ENCODE measurements at places on chromosomes 7 and 10.

DNA sequence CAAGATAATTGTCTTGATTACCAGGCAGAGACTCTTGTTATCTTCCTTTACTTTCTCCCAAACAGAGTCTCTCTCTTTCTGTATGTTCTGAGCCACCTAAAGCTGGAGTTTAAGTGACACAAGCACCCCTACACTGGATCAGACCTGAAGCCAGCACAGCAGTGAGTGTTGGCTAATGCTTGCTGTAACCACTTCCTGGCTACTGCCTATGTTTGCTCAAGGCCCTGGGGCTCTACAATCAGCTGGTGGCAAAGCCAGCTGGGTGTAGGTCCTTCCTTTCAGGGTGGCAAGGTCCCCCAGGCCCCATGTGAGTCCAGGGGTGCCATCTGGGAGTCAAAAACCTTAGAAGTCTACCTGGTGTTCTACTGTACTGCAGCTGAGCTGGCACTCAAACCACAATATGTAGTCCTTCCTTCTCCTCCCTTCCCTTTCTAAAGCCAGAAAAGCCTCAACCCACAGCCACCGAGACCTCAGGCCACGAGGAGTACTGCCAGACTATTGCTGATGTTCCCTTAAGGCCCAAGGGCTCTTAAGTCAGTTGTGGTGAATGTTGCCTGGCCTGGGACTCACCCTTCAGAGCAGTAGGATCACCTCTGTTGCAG, 416.3 kb downstream of the ADRA2A start:
- no peak for DNase-seq

DNA sequence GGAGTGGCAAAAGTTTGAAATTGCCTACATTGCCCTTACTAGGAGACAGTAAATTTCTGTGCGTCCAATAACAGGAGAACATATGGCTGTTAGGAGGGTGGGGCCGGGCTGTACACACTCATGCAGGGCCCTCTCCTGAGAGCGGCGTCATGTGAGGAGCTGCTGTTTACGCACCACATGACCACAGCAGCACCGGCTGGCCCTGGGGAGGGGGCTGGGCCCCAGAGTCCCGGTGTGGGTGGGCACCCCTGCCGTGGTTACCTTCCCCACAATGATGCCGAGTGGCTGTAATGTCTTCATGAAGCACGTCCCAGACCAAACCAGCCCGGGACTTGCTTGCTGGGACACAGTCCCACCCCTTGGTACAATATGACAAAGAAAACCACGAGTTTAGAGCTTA, 308.7 kb downstream of the DNAJB6 start:
- DNase-seq = no peak

DNA sequence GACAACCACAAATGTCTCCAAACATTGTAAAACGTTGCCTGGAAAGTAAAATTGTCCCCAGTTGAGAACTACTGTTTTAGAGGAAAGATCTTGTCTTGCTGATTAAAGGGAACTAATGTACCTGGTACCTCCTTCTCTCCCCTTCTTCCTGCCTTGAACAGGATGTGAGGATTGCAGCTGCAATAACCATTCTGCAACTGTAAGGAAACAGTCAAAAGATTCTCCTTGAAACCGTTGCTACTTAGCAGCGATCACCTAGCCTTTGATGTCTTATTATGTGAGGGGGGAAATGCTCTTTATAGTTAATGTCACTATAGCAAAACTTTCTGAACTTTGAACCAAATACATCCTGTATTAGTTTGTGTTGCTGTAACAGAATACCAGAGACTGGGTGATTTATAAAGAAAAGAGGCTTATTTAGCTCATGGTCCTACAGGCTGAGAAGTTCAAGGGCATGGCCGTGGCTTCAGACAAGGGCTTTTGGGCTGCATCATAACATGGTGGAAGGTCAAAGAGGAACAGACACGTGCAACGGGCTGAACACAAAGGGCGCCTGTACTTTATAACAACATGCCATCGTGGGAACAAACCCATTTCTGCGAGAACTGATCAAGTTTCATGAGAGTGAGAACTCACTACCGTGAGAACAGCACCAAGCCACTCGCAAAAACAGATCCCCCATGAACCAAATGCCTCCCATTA, 54.2 kb upstream of the PARD3 start:
- DNase-seq = no peak

DNA sequence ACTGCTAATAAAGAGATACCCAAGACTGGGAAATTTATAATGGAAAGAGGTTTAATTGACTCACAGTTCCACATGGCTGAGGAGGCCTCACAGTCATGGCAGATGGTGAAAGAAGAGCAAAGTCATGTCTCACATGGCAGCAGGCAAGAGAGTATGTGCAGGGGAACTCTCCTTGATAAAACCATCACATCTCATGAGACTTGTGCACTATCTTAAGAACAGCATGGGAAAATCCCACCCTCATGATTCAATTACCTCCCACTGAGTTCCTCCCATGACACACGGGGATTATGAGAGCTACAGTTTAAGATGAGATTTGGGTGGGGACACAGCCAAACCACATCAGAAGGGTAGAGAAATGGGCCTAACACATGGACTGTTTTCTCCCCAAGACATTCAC, 156.3 kb downstream of the CCDC71L start:
- no peak for DNase-seq

GRCh38 chr10:73806176-73806950, 5.0 kb downstream of the NDST2 start:
- DNase-seq = no peak
